B cell (primary cell): ENCODE measurements at places on chromosomes 1 and 21. TPM values are rescaled to one million over a fixed set of nuclear protein-coding genes. Genes with fewer than 3 reads are reported as not detected.

DNA sequence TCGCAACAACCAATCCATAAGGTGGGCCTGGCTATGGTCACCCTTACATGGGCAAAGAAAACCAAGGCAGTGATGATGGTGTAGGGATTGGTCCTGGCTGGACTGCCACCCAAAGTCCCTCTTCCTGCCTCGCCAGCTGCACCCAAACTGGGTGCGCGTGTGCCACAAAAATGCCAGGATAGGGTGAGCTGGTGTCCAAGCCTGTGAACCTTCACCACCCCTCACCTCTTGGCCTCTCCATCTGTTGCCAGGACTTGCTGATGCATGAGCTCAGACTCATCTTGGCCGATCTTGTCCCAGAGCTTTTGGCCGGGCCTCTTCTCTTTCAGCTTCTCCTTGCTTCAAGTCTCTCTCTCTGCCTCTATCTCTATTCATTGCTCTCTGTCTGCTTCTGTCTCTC lies 41.8 kb downstream of the FOXD2 start:
- no peak overlapping the region for H3K4me3 ChIP-seq
- no peak for DNase-seq
- H3K27ac ChIP-seq: no peak overlapping the region
- no peaks in the 10 kb centered on the region for H3K4me1 ChIP-seq
- no peaks in the 10 kb centered on the region for H3K36me3 ChIP-seq

- H3K4me1 ChIP-seq: peaks cover 3% of the 10 kb centered on the region
- peak; percentile 71 for DNase-seq
- H3K27ac ChIP-seq: no peak overlapping the region
- H3K27me3 ChIP-seq: no peaks in the 10 kb centered on the region
- H3K36me3 ChIP-seq: peaks cover 2% of the 10 kb centered on the region
These were observed 19.8 kb downstream of the SPRTN start for GRCh38 chr1:231357831-231358354.

GRCh38 chr1:47810964-47811682 lies 186.1 kb downstream of the TRABD2B start:
- no peak overlapping the region for H3K27ac ChIP-seq
- H3K36me3 ChIP-seq: no peaks in the 10 kb centered on the region
- no peaks in the 10 kb centered on the region for H3K4me1 ChIP-seq

DNA sequence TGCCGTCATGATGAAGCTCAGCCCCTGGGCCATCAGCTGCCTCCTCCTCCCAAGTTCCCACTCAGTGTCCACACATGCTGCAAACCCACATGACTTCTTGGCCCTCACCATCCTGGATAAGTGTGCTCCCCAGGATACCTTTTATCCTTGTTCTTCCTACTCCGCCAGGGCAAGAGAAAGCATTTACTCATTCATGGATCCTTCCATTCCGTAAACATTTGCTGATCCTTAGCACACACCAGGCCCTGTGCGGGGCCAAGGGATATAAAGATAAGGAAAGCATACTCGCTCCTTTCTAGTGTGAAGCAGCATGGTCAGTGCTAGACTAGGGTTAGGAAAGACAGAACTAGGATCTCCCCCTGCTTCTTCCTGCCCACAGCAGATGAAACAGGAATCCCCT lies 122.1 kb upstream of the HMGB4 start:
- no peaks in the 10 kb centered on the region for H3K27me3 ChIP-seq
- no peak for DNase-seq
- no peaks in the 10 kb centered on the region for H3K4me1 ChIP-seq
- no peak overlapping the region for H3K4me3 ChIP-seq

GRCh38 chr1:207366022-207366421 lies 44.5 kb downstream of the CD55 start:
- H3K4me1 ChIP-seq: no peaks in the 10 kb centered on the region
- no peak overlapping the region for H3K4me3 ChIP-seq
- peaks cover 51% of the 10 kb centered on the region for H3K36me3 ChIP-seq
- DNase-seq: no peak
- no peaks in the 10 kb centered on the region for H3K27me3 ChIP-seq
- H3K27ac ChIP-seq: no peak overlapping the region

Gene GPR153
- 0.20 and 0.27 TPM in 2 replicates for total RNA-seq

Gene OR2T33
- total RNA-seq: not detected in 2 replicates
